ENCODE measurements at places on chromosomes 11 and 22.
A peak's percentile ranks its signal among the peaks of the same experiment; 100 is the strongest.

DNA sequence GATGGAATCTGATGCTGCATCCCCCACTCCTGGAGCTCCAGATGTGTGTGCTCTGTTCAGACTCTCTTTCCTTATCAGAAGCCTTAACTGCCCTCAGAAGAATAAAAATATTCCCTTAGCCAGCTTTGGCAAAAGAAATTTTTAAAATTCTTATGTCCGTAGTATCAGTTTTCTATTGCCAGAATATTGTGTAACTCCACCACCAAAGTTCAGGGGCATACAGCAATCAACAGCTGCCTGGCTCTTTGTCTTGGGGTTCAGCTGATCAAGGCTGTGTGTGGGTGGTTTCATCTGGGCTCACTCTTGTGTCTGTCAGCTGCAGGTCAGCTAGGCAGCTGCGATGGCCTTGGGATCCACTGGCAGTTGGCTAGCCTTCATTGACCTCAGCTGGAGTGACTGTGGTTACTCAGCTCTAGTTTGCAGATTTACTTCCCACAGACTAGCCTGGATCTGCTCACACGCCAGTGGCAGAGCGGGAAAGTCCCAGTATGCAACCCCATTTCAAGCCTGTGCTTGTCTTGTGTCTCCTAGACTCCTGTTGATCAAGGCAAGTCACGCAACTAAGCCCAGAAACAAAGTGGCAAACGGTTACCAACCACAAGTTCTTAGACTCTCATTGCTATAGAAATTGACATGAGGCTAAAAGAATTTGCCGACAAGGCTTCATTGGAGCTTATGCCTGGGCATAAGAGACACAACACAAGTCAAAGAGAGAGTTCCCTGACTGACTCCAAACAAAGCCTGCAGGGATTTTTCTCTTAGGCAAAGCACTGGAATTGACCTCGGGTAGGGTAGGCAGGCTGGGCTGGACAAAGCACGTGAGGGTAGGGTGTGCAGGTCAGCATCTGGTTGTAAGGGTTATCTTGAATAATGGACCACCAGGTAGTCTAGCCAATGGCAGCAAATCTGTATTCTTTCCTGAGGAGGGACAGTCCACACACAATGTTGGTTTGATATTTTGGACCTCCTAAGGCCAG, 7.5 kb downstream of the TMEM138 start:
- no peak for DNase-seq

DNA sequence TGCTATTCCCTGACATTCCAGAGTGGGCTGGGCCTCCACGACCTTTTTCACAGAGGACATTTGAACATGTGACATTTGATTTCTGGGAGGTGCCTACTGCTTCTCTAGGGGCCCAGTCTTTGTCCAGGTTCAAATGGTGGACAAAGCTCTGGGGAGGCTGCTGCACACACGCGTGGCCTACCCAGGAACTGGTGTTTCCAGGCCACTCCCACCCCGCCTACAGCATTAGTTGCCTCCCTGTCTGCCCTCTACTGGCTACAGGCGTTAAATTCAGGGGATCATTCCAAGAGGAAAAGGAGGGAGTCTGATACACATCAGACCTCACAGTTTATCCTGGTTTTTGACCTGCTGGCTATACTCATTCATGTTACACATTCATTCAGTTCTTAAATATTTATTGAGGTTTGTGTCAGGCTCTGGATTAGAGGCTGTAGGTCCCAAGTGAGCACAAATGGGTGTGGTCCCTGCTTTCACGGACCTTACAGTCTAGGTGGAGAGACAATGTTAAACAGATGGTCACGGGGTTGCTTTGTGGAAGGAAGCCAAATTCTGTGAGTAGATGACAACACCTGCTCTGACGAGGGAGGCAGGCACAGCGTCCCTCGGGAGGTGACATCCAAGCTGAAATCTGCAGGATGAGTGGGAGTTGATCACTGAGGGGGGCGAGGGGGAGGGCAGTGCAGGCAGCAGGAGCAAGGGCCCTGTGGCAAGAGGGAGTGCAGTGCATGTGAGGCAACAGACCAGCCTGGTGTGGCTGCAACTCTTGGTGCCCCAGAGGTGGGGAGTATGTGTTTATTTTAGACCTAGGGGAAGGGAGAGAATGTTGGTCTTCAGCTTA, 11.8 kb downstream of the TUB start:
- peak; percentile 68 for DNase-seq

GRCh38 chr11:7275133-7275532, 23.4 kb downstream of the SYT9 start:
- no peak for DNase-seq

- no peak for DNase-seq
Measured at GRCh38 chr22:38699784-38700183, 959 bp downstream of the JOSD1 start.

DNA sequence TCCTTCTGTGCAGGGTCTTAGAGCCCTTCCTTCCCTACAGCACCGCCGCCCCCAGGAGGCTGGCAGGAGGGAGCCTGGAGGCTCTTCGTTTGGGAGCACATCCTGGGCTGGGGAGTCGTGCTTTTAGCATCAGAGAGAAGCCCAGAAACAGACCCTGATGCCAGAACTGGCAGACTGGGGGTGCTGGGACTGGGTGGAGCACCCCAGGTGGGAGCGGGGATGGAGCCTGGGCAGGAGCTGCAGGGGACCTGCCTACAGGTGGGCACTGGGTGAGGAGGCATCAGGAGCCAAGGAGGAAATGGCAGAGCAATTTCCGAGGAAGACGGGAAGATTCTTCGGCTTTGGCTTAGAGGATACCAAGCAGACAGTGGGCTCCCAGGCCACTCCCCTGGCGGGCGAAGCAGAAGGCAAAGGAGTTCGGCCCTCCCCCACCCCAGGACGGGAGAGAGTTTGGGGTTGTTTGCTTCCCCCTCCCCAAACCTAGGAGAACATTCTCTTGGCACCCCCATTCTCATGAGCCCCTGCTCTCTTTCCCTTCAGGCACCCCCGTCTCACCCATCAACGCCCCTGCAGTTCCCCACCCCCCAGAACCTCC, 1.1 kb downstream of the SYT7 start:
- DNase-seq = no peak

DNA sequence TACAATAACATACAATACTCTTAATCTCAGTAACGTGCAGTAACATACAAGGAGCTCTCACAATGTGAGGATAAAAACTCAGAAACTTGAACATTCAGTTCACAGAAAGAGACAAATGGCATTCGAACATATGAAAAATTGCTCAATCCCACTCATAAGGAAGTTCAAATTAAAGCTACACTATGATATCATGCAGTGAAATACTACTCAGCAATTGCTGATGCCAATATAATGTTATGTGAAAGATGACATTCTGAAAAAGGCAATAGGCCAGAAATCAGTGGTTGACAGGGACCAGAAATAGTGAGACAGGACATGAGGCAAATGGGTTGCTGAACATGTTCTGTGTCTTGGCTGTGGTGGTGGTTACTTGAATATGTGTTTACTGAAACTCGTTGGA, 33.7 kb upstream of the PITPNB start:
- DNase-seq = no peak

- no peak for DNase-seq
Measured at GRCh38 chr22:18999008-18999407, 62.9 kb upstream of the PRODH start.

DNA sequence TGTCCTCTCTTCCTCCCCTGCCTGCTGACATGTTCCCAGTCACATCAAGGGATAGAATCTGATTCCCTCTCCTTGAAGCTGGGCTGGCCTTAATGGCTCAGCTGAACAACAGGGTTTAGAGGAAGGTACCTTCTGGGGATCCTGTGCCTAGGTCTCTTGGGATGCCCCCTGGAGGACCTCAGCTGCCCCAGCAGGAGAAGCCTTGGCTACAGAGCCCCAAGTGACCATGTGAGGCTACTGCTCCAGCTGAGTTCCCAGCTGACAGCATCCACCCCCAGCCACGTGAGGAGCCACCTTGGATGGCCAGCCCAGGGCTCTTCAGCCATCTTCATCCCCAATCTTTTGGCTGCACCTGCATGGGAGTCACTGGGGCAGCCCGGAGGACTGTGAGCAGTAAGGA, 1499.3 kb downstream of the TBC1D22A start:
- no peak for DNase-seq

DNA sequence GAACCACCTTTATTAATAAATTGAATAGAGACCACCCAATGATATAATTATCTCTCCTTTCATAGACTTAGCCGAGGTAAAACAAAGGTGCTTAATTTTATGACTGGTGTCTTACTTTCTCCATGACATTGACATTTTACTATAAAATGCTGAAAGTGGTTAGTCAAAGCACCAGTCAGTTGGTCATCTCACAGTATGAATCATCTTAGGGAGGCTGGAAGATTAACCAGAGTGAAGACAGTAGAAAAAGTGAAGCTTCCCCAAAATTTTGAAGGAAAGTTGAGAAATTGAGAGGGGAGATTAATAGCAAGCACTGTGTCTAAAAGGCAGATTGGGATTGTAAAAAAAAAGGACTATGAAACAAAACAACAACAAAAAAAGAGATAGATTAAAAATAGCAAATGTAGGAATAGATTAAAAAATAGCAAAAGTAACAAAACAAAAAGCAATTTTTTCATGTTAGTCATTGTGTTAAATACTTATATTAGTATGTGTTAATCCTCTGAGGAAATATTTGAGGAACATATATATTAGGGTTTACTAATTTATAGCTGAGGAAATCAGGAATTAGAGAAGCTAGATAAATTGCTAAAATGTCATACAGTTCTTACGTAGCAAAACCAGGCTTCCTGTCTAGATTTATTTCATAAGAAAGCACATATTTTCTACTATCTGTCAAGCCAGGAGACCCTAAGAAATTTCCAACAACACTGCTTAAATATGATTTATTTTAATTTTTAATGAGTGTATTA, 557.3 kb upstream of the ANO5 start:
- DNase-seq = no peak

- DNase-seq = no peak
Measured at GRCh38 chr11:127218275-127218608, 217.7 kb upstream of the KIRREL3 start.

DNA sequence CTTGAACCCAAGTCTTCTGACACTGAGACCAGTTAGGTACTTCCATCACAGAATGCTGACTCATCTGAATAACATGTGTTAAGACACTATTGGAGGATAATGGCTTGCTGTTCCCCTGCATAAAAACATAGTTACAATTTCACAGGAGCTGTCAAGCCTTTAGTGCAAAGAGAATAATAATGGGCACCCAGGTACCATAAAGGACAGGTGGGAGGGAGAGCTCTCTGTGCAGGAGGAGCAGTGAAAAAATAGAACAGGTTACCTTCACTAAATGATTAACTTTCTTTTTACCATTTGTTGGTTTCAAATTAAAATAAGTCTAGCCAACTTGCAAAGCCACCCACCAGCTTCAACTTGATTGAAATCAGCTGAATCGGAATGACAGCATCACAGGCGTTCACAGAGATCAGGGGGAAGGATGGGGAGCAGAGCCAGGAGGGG, 173.2 kb downstream of the DSCAML1 start:
- DNase-seq = peak; percentile 38

DNA sequence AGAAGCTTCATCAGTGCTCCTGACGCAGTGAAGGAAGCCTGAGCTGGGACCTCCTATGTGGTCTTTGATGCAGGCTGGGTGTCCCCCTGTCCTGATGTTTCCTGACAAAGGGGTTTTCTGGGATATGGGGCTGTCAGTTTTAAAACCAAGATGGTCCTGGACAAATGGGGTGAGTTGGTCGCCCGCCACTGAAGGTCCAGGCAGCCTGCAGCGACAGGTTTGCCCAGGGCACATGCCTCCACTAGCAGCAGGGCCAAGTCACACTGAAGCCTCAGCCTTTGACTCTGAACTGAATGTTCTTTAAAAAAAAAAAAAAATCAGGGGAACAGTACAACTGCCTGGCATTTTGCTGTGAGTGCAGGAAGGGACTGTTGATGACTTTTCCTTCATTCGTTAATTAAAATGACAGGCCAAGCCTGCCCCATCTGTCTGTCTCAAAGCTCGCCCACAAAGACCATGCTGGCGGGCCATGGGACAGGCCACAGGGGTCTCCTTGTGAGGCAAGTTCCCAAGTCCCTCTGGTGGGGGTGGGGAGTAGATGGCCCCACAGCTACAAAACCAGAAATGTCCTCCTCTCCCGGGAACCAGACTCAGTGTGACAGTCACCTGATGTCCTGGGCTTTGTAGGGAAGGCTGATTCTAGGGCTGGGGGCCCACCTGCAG, 274.8 kb downstream of the CTTN start:
- DNase-seq = no peak

DNA sequence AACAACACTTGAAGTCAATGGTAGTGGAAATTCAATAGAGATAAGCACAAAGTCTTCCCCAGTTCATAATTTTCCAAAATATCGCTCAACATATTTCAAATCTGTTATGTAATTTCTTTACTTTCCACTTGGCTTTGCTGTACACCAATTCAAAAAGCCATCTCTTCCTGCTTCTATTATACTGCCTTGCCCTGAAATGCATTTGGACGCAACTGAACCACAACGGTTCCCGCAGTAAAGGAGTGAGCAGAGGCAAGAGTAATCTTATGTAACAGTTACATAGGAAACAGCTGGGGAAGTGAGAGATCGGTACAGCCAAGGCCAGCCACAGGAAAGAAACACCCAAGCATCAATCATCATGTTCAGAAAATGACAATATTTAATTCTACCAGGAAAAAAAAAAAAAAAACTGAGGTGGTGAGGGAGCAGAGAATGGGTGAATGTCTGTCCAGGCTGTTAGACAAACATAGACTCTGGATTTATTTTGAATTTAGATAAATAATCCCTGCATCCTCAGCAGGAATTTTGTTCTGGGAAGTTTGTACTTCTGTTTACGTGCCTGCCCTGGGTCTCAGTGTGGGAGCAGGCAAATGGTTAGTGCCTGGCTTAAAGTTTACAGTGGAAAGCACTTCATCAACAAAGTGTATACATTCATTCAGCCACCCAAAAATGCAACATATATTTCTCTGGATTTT, 392.2 kb downstream of the ETS1 start:
- peak; percentile 72 for DNase-seq

DNA sequence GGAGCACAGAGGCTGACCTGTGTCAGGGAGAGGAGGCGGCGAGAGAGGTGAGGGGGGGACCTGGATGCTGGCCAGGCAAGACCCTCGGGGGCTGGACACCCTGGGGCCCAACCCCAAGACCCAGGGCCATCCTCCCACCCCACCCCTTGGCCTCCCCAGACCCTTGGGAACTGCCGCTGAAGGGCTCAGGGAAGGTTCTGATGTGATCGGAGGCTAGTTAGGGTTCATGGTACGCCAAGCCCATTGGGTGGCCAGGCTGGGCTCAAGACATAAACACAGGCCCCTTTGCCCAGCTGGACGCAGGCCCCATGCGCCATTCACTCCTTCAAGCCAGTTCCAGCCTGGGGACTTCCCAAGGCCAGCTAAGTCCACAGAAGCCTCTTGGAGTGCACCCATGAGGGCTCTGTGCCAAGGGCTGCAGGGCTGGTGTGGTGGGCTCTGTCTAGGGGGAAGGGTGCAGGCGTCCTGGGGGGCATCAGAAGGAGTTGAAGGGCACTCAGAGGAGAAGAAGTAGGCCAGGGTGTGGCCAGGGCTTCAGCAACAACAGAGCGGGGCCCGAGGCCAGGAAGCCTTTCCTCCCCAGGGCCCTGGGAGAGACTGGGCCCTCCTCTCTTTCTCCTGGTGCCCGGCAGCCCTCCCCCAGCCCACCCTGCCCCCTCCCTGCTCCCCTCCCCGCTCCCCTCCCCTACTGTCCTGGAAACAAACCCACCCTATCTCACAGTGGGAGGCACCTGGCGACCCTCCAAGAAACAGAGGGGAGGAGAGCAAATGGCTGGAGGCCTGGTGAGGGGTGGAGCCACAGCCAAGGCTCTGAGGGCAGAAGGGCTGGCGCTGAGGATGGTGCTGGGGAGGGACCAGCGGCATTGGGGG, 12.9 kb downstream of the TSPAN32 start:
- peak; percentile 86 for DNase-seq
